ENCODE measurements at places on chromosomes 2 and 18.

- no peak for DNase-seq
Measured at GRCh38 chr2:145065342-145065741, 545.4 kb upstream of the ZEB2 start.

DNA sequence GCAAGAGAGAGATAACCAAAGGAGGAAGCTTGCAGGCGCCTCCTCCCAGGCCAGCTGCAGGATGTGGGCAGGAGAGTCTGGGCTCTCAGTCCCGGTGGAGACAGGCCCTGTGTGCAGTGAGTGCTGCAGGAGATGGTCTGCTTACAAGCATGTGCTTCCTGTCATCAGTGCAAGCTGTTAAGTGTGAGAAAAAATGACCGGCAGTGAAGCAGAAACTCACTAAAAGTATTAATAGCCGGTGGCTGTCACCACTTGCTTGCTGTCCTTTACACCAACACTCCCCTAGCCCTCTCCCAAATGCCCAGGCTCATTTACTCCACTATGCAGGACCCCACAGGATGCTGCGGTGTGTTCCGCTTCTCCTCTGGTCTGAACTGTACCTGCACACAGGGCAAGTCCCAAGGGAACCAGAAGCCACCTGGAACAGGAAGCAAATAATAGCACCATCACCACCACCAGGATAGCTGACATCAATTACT, 435.6 kb upstream of the HS6ST1 start:
- no peak for DNase-seq

DNA sequence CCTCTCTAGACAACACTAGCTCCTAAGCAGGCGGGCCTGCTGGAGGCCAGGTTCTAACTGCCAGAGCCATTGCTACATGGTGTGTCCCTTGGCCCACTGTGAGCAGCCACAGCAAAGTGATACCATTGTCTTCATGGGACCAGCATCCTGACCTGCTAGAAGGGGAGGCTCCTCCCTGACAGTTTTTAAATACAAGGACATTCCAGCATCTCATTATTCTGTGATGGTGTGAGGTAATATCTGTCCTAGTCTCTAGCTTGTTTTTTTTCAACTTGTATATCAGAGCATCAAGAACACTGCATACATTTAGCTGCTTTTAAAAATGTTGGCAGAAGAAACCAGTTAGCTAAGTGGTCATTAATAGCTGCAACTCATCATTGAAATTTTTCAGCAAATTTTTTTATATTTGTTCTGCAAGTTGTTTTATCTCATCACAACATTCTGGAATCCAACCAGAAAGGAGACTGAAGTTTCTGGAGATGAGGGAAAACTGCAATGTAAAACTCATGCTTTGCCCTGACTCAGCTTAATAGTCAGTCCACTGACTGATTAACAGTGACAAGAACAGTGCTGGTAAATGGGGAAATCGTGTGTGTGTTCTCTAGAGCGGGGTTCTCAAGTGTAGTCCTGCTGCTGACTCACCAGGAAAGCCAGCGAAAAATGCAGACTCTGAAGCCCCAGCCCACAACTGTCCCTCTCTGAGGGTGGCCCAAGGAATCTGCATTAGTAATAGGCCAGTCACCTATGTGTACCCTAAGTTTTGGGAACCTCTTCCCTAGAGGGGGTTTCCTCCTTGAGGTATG, 17.8 kb downstream of the MAPRE3 start:
- DNase-seq = no peak

DNA sequence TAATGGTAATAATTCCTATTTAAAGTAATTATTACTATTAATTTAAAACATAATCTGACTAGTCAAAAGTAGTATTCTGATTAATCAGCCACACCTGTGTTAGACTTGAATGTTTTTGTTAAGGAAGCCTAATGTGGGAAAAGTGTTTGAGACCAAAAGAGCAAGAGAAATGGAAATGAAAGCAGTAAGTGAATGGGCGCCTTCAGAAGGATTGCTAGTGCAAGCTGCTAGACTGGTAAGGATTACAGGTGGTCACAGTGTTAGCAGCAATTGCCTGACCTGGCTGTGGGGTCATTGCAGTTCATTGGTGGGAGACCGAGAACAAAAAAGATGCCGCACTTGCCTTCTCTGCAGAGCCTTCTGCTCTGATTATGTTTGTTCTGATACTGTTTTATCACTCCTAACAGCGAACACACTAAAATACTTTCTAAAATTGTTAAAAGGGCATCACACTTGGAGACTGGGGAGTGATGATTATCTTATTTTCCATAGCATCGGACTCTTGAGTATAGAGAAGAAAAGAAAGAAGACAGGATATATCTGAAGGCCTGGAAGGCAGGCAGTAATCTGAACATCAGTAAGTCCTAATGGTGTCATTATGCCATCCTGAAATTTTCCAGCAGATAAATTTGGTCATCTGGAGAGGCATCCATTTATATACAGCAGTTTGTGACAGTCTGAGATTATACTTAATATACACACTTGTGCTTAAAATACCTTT, 5.8 kb downstream of the SOCS6 start:
- no peak for DNase-seq

- no peak for DNase-seq
Measured at GRCh38 chr18:52844323-52844722, 504.3 kb downstream of the DCC start.

DNA sequence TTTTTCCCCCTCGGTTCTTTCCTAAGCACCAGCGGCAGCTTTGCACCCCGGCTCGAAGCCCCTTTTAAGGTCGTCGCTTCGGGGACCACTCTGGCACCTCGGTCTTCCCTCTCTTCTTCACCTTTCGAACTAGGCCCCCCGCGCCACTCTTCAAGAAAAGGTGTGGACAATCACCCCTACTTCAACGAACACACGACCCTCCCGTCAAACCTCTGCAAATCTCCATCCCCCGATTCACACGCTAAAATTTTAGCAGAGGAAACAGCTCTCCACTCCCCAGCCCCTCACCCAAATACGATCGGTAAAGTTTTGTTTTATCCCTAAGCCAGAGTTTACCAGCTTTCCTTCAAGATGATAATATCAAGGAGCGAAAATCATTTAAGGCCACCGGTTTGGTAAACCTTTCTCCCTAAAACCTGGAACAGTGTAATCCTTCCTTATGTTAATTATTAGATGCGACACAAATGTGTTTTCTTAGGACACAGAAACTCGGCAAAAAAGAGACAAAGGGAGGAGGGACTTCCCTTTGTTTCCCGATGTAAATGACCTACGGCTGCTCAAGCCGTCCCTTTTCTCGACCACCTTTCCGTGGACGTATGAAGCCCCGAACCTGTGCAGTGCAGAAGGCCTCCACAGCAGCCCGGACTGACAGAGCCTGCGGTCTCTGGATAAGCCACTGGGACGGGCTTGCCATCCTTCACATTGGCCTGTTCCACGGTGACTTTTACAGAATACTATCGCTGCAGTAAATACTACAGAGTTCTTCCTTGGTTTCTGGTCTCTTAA, 85.2 kb downstream of the RBMS1 start:
- DNase-seq = peak; percentile 65

DNA sequence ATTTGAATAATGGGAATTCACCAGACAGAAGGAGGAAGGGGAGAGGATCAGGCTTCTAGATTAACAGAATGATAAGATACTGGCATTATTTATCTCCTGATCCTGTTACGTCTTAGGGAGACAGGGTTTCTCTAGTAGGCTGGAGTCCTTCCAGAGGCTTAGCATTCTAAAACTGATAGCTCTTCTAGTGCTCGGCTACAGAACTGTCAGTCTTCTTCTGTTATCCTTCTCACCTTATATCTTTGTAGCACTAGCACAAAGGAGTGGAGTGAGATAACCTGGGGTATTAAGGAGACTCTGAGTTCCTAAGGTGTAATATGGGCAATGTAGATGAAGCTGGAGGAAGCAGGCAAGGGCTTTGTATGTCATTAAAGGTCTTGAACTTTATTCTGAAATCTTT, 52.1 kb downstream of the PIKFYVE start:
- DNase-seq = no peak

DNA sequence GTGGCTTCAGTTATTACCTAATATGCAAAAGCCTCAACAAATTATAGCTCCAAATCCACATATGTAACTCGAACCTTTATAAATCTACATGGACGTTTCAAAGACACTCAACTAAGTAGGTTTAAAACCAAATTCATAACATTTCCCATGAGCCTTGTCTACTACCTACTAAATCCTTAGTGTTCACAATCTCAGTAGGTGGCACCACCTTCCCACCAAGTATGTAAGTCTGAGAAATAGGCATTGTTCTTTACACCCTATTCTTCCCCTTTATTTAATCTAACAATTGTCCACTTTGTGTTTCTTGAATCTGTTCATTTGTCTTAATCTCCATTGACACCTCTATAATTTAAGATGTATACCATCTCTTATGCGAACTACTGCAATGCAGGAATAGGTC, 4.6 kb downstream of the PIGN start:
- DNase-seq = no peak

GRCh38 chr2:128792476-128793054, 473.9 kb upstream of the HS6ST1 start:
- no peak for DNase-seq

DNA sequence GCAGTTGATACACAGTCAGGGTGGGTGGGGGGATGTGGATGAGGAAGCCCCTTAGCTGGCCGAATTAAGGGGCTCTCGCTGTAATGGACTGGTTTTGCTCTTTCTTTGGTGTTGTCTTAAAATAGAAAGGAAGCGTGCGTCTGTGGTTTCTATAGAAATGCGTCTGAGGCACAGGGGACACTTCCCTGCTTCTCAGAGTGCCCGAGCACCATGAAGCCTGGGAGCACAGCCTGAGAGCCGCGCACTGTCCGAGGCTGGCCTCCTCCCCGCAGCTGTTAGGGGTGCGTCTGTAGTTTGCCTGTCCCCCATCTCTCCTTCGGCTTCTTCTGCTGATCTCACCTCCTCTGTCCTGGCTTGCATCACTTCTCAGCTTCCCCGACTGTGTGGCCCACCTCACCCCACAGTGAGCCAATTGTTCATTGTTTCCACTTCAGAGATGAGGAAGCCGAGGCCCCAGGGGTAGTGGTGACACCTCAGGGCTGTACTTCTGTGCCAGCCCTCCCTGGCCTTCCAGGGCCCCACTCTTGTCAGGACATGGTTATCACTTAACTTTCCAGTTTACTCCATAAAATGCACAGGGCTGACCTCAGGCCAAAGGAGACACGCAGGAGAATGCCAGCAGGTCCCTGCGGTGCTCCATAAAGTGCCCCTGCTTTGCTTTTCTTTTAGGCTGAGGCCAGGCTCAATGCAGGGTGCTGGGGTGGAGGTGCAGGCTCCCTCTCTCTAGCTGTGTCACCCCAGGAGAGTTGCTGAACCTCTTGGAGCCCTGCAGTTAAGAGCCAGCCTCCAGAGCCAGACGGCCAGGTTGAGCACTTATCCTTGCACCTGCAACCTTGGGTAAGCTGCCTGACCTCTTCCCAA, 210.6 kb downstream of the SEPTIN10 start:
- no peak for DNase-seq

- DNase-seq = no peak
Measured at GRCh38 chr18:25563346-25563745, 211.4 kb upstream of the ZNF521 start.

DNA sequence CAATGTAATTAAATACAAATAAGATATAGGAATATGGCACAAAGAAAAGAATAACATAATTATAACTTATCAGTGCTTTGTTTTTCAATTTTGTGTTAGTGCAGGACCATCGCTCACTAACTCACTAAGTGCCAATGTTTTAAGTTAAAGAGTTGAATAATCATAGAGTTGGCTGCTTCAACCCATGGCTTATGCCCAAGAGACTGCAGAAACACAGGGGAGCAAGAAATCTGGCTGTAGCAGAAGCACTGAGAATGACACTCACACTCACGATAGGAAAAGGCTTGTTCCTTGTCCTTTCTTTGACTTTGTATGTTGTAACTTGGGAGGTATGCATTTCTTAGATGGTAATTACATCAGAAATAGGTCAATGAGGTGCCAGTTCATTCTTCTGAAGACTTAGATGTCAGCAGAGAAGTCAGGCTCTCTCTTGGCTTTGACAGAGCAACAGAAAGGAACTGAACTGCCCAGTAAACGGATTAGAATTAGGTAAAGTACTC, 852.2 kb downstream of the LRRTM4 start:
- DNase-seq = no peak

- DNase-seq = peak; percentile 24
Measured at GRCh38 chr18:26225022-26225693, 1.1 kb upstream of the TAF4B start.

DNA sequence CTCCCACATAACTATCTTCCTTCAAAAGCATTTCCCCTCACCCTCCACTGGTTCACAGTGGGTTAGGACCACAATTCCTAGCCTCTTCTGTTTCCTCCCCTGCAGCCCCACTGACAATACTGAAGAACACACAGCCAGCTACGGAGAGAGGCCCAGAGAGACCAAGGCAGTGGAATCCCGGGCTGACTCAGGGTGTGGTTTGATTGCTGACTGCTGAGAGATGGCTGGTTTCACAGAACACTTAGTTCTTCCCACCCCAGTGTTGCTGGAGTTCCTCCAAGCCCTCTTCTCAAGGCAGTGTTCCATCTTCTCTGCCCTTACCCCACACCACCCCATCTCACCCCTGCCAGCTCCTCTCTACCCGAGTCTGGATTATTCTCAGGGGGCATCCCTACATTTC, 43.3 kb upstream of the ZFP36L2 start:
- DNase-seq = no peak

DNA sequence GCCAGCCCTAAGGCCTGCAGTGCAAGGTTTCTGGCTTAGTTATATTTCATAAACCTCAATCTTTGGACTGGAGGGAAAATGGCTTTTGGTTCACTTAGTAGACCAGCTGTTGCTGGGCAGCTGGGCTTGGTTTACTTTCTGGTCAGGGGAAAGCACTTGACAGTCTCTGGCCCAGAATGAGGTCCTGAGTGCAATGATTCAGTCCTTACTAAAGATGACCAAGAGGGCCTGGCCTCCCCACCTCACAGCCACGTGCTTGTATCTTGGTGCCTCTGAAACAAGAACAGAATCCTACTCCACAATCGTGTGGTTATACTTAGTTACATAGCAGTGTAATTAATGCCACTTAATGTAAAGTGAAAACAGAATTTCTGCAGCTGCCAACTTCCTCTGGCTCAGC, 325.5 kb upstream of the MEIS1 start:
- no peak for DNase-seq

GRCh38 chr2:72570413-72570812, 255.4 kb downstream of the EXOC6B start:
- no peak for DNase-seq

Measured in GM23338 (cell line).